Kidney (tissue), 22 donors: ENCODE measurements at places on chromosomes 12 and 14. TPM values are rescaled to one million over a fixed set of nuclear protein-coding genes. Genes with fewer than 3 reads are reported as not detected.

DNA sequence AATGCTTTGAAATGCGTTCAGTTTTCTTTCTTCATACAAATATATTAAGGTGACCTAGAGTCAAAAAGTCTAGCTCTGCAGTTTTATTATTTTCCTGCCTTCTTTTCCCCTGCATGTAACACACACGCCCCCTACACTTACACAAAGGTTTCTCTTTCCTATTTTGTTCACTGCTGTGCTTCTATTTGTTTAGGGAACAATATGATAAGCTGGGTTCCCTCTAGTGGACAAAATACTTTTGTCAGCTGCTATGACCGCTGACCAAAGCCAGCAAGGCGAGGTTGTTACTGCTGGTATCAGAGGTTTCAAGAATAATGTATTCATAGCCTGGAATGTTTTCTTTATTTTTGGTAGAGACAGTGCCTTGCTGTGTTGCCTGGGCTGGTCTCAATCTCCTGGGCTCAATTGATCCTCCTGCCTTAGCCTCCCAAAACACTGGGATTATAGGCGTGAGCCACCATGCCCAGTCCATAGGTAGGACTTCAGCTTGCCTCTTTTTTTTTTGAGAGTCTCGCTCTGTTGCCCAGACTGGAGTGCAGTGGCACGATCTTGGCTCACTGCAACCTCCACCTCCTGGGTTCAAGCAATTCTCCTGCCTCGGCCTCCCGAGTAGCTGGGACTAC is 33.4 kb downstream of the FNTB start:
- H3K36me3 ChIP-seq = no peaks in the 10 kb centered on the region
- H3K4me3 ChIP-seq = no peak overlapping the region
- no peaks in the 10 kb centered on the region for H3K27me3 ChIP-seq
- DNase-seq = no peak
- peaks cover 5% of the 10 kb centered on the region for H3K4me1 ChIP-seq
- no peak overlapping the region for H3K27ac ChIP-seq

- H3K27ac ChIP-seq = no peak overlapping the region
- no peaks in the 10 kb centered on the region for H3K36me3 ChIP-seq
- DNase-seq = peak; percentile 39
- H3K27me3 ChIP-seq = no peaks in the 10 kb centered on the region
- no peaks in the 10 kb centered on the region for H3K4me1 ChIP-seq
Observed at GRCh38 chr12:67067453-67068203, 201.5 kb upstream of the CAND1 start.

GRCh38 chr12:50351120-50352043 is 45.0 kb downstream of the FAM186A start:
- H3K27ac ChIP-seq = no peak overlapping the region
- H3K4me1 ChIP-seq = no peaks in the 10 kb centered on the region
- DNase-seq = no peak
- H3K4me3 ChIP-seq = no peak overlapping the region
- no peaks in the 10 kb centered on the region for H3K27me3 ChIP-seq
- H3K36me3 ChIP-seq = no peaks in the 10 kb centered on the region

- peaks cover 7% of the 10 kb centered on the region for H3K4me1 ChIP-seq
- H3K36me3 ChIP-seq = no peaks in the 10 kb centered on the region
- no peaks in the 10 kb centered on the region for H3K27me3 ChIP-seq
- DNase-seq = peak; percentile 11
Observed at GRCh38 chr12:132986885-132987225, 688 bp downstream of the ZNF26 start.

DNA sequence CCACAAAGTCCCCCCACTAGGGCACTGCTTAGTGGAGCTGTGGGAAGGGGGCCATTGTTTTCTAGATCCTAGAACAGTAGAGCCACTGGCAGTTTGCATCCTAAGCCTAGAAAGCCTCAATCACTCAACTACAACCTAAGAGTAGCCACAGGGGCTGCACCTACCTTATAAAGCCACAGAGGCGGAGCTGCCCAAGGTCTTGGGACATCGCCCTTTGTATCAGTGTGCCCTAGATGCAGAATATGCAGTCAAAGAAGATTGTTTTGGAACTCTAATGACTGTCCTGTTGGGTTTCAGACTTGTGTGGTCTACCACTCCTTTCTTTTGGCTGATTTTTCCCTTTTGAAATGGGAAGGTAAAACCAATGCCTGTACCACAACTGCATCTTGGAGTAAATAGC is 59.5 kb downstream of the ATP2B1 start:
- no peaks in the 10 kb centered on the region for H3K27me3 ChIP-seq
- H3K4me1 ChIP-seq = no peaks in the 10 kb centered on the region
- H3K36me3 ChIP-seq = peaks cover 2% of the 10 kb centered on the region

- H3K27ac ChIP-seq = no peak overlapping the region
- no peaks in the 10 kb centered on the region for H3K27me3 ChIP-seq
- peak; percentile 43 for DNase-seq
- H3K4me3 ChIP-seq = no peak overlapping the region
- H3K4me1 ChIP-seq = peaks cover 5% of the 10 kb centered on the region
- no peaks in the 10 kb centered on the region for H3K36me3 ChIP-seq
Observed at GRCh38 chr12:13095266-13095995, 8.0 kb downstream of the GSG1 start.

RASSF9 gene
- total RNA-seq = 10.1 TPM

IQSEC3 gene
- 1.4 TPM for total RNA-seq

DNA sequence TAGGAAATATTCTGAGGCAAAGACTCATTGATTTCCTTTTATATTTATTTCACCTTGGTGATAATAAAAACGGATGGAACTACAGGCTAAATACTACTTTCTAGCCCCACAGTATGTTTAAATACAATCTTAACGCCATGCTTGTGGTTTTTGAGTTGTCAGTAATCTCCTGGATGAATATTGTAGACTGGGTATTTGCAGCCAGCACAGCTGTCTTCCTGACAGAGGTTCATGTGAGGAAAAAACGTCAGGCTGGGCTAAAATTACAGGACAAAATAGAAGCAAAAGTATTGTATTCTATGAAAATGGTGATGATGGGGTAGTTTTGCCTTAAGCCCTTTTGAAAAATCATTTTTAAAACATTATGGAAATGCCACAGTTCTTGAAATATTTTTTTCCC is 140.9 kb downstream of the CCDC91 start:
- no peaks in the 10 kb centered on the region for H3K27me3 ChIP-seq
- no peak overlapping the region for H3K27ac ChIP-seq
- H3K36me3 ChIP-seq = no peaks in the 10 kb centered on the region
- H3K4me1 ChIP-seq = no peaks in the 10 kb centered on the region
- DNase-seq = no peak

RERGL gene
- 25.3 TPM for total RNA-seq

PWP1 gene
- 28.8 TPM for total RNA-seq

GRCh38 chr14:67719866-67720265 is 18.2 kb downstream of the RDH12 start:
- no peaks in the 10 kb centered on the region for H3K4me1 ChIP-seq
- peaks cover 3% of the 10 kb centered on the region for H3K36me3 ChIP-seq
- H3K27me3 ChIP-seq = no peaks in the 10 kb centered on the region
- no peak overlapping the region for H3K27ac ChIP-seq

- no peak overlapping the region for H3K27ac ChIP-seq
- no peaks in the 10 kb centered on the region for H3K36me3 ChIP-seq
- peak; percentile 67 for DNase-seq
- H3K27me3 ChIP-seq = no peaks in the 10 kb centered on the region
- H3K4me3 ChIP-seq = no peak overlapping the region
- peaks cover 9% of the 10 kb centered on the region for H3K4me1 ChIP-seq
Observed at GRCh38 chr12:121455766-121456420, 56.0 kb downstream of the RNF34 start.

PRR4 gene
- total RNA-seq = 1.8 TPM

KRT78 gene
- total RNA-seq = not detected

DNA sequence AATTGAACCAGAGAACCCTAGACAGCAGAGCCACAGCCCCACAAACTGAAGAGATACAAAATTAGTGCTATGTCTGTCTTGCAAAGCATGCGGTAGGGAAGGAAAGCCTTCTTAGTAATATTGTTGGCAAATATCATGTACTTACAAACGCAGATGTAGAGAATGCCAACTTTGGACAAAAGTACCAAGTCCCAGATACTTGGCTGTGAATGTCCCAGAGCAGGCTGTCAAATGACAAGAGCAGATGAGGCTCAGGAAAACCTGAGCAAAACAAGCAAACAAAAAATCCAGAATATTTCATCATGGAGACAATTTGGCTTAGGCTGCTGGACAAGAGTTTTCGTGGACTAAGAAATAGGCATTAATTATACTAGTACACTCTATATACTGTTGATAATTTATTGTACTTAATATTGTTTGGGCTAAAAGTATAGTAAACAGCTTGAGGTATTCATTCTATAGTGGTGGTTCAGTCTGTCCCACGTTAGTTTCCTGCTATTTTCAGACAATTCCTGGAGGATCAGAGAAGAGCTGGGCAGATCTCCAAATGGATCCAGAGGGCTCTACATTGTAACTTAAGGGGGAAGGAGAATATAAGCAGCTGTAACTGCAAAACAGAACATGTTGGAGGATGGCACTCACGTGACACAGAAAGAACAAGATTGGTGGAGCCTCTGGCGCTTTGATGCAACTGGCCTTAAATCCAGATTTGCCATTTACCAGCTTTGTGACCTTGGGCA is 329.8 kb downstream of the ATP23 start:
- no peaks in the 10 kb centered on the region for H3K27me3 ChIP-seq
- H3K27ac ChIP-seq = no peak overlapping the region
- H3K36me3 ChIP-seq = no peaks in the 10 kb centered on the region
- no peak overlapping the region for H3K4me3 ChIP-seq

DNA sequence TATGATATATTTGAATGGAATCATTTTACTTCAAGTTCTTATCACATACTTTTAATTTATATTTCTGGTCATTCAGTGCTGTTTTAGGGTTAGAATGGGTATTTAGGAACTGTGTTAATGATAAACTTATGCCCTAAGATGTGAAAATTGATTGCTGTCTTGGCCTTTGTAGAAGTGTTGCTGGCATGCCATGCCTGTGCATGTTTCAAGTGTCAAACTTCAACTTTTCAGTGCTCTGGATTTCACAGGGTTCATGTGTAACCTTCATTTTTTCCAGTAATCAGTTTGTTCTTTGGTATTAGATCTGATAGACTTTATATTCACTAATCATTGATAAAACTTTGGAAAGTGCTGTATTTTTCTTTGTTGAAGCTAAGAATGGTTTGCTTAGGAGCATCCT is 36.6 kb downstream of the YLPM1 start:
- H3K4me1 ChIP-seq = no peaks in the 10 kb centered on the region
- H3K36me3 ChIP-seq = peaks cover 2% of the 10 kb centered on the region
- H3K27me3 ChIP-seq = no peaks in the 10 kb centered on the region
- no peak overlapping the region for H3K27ac ChIP-seq

DNA sequence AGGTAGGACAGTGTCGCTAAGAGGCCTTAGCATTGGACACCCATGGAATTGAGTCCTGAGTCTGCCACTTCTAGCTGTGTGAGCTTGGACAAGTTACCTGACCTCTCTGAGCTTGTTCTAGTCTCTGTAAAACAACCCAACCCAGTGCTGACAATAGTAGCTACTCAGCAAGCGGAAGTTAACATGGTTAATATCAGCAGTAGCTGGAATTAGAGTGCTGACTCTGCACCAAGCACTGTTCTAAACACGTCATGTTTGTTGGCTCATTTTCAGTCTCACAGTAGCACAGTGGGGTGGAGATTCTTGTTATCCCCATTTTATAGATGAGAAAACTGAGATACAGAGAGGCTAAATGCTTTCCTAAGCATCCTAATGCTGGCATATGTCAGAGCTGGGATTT is 47.5 kb upstream of the RIN3 start:
- H3K27me3 ChIP-seq = no peaks in the 10 kb centered on the region
- H3K36me3 ChIP-seq = no peaks in the 10 kb centered on the region
- H3K4me1 ChIP-seq = no peaks in the 10 kb centered on the region
- H3K4me3 ChIP-seq = no peak overlapping the region

PITPNM2 gene
- 41.7 TPM for total RNA-seq

GRCh38 chr14:23068789-23069412 is 11.6 kb upstream of the CDH24 start:
- peak overlapping the region; percentile 20 for H3K27ac ChIP-seq
- no peak overlapping the region for H3K4me3 ChIP-seq
- DNase-seq = peak; percentile 94
- peaks cover 21% of the 10 kb centered on the region for H3K4me1 ChIP-seq
- peaks cover 31% of the 10 kb centered on the region for H3K36me3 ChIP-seq

DNA sequence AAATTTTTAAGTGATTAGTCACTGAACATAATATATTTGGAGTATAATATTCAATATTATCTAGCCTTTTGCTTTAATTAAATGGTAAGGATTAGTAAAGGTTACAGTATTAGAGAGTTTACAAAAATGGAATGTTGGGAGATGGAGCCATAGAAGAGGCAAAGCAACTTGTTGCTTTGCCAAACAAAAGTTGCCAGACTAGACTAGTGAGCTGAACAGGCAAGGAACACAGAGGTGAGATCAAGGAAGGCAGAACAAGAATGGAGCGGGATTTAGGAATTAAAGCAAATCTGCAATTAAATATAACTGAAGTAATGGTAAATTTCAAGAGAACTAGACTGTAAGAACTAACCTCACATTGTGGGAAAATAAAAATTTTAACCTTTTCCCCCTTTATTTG is 5.1 kb downstream of the ARF6 start:
- no peak overlapping the region for H3K4me3 ChIP-seq
- peak overlapping the region; percentile 9 for H3K27ac ChIP-seq
- H3K27me3 ChIP-seq = no peaks in the 10 kb centered on the region

DNA sequence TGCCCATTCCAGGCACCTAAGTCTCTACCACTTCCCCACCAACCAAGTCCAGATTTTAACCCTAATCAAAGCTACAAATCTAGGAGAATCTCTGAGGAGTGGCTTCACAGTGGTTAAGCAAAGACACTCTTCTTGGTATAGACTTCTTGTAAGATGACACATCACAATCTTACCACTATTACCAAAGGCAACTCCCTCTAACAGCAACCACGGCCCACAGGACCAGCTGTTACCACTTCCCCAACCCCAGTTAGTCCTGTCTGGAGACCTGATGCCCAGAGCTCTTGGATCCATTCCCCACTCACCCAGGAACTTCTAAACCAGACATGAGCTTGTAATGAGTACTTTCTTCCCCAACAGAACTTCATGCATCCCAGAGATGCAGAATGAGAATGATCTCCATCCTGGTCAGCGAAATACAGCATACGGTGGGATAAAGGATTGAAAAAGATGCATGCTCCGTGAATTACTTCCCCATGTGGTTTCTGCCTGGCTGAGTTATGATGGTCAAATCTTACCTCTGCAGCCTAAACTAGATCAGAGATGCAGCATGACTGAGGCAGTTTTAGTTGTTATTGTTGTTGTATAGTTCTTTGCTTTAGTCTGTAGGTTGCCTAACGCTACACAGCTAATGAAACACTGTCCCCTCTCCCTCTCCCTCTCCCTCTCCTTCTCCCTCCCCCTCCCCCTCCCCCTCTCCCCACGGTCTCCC is 87.7 kb upstream of the FOXN3 start:
- no peak overlapping the region for H3K27ac ChIP-seq
- H3K4me3 ChIP-seq = no peak overlapping the region
- no peaks in the 10 kb centered on the region for H3K27me3 ChIP-seq
- no peak for DNase-seq
